ENCODE measurements at places on chromosomes 1 and 21.

DNA sequence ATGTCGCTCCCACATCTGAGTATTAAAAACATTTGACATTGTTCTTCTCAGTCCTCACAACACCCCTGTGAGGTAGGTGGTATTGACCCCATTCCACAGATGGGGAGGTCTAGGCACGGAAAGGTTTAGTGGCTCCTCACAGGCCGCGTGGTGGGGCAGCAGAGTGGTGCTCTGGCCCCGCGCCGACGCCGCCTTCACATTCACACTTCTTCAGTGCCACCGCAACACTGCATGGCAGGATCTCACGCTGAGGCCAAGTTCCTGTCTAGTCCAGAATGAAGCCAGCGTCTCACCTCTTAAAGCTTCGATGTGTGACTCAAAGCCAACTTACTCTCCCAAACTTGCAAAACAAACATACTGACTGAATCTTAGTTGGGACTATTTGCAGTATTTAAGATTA is 12.1 kb downstream of the ICMT start:
- no peak for ATAC-seq

DNA sequence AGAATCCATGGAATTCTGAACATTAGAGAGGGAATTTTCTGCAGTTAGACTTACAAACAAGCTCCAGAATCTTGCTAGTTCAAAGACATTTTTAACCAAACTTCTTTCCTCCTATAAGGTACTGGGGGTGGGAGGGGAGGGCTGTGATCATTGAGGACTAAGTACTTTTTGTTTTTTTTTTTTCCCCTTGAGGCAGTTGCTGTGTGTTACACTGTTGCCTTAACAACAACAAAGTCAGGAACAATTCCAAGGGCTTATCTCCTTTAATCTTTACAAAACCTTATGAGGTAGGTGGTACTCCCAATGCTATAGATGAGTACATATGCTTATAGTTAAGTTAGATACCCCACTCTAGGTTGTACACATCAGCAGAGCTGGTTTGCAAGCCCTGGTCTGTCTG is 62.9 kb downstream of the PPP1R12B start:
- ATAC-seq, result no peak

- no peak for ATAC-seq
Observed at GRCh38 chr1:58293388-58293787, 253.1 kb downstream of the OMA1 start.

DNA sequence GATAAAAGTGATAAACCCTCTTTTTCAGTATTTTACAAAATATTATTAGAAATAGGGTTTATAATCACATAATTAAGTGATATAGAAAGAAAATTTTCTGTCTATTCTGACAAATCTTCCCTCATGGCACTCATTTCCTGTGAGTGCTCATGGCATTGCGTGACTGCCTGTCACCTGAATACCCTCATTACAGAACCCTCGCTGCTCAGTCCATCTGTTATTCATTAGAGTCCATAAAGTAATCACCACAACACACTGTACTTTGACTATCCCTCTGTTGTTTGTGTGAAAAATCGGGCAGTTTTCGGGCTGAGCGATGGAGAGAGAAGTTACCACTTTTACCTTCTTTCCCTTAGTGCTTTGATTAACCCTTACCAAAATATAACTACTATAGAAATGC is 100.4 kb upstream of the BRINP3 start:
- no peak for ATAC-seq

- no peak for ATAC-seq
Observed at GRCh38 chr1:190739926-190740325, 262.3 kb upstream of the BRINP3 start.
